ENCODE measurements at places on chromosomes 11 and 22.

DNA sequence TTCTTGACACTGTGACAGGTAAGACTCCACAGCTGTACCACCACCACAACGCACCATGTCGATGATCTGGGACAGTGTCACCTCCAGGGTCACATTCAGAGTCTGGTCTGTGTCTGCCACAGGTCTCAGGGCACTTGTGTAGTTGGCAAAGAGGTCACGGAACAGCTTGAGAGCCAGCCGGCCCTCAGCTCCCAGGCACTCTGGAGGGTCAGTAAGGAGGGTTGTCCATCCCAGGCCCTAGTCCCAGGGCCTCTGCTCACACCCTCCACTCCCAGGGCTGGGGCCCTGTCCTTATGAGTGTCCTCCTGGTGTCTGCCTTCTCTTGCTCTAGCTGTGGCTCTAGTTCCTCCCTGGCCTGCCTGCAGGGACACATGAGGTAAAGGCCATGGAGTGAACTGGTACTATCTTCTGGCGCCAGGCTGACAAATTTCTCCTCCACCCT, 1.4 kb downstream of the CHRNA10 start:
- DNase-seq: no peak

DNA sequence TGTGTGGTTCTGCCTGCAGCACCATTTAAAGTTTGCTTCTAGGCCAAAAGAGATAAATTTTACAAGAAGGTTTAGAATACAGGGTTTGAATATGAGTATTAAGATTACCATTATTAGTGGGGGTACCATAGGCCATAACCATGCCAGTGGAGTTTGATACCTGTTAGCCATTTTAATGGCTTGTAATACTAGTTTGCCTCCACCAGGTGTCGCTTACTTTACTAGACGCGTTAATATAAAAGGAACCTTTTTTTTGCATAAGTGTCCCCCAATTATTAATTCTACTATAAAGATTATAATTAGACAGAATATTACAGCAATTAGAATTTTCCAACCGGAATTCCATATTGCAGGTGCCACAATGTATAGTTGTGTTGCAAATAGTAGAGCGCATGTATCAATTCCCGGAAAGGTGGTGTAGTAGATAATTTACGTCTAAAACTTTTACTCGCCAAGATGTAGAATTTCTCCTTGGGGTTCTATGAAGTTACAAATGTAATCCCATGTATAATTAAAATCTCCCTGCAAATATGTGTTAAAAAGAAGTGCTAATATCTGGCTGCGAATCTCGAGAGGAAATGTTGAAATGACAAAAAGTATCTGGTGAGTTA, 16.1 kb downstream of the MS4A6E start:
- no peak for DNase-seq

DNA sequence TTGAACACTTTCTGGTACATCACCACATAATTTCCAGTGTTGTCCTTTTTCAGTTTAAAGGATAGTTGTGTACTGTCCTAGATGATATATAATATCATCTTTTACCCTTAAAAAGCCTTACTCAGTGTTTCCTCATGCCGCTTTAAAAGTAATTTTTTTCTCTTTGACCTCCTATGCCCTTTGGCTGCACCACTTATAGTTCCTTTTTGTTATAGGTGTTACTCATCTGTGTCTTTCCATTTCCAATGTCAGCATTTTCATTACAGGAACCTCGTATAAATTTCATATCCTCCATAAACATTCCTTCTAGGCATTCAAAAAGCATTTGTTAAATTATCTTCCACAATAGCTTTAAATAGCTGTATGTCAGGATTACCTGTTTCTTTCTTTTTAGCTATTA, 40.8 kb downstream of the USP47 start:
- no peak for DNase-seq

- no peak for DNase-seq
These were observed 34.1 kb downstream of the ARAP1 start for GRCh38 chr11:72718101-72718501.

GRCh38 chr22:24474221-24474620, 20.9 kb upstream of the UPB1 start:
- DNase-seq: peak; percentile 97

DNA sequence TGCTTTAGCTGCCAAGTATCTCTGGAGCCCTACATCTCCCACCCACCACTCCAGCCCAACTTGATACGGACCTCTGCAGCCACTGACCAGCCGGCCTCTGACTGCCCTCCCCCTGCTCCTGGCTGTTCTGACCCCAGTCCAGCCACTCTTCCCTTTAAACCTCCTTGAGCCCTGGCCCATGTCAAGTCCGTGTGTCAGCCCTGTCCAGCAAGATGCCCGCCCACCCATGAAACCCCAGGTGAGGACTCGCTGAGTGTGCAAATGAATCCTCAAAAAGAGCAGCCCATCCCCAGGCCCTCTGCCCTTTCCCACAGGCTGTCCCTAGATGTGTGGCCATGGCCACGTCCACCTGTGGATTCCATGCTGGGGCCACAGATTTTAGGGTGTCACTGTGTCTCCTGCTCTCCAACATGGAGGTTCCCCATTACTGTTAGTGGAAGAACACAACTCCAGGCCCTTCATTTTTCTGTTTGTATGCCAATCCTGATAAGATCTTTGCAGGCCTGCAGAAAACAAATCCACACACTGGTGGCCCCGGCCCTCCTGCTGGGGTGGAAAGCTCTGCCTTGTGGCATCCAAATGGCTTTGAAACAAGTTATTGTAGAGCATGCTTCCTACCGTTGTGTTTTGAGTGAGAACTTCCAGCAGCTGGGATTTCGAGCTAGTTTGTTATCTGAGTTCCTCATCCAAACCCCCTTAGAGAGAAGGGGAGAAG, 22.7 kb upstream of the ADORA2A start:
- no peak for DNase-seq

DNA sequence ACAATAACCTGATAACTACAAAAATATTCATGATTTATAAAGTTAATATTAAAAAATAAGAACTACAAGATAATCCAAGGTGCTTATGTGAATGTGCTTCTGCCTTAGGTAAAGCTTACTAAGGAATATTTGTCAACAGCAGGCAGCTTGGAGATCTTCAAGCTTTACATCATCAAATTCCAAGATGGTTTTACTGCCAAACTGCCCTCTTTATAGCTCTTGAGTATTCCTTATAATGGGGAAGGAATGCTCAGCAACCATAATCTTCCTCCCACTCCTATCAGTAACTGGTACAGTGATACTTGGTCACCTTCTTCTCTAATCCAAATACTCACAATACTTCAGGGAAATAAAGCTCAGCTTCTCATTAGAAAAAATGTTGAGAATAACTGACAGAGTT, 30.1 kb downstream of the SBF2 start:
- peak; percentile 83 for DNase-seq

GRCh38 chr11:42249401-42249800, 789.9 kb upstream of the LRRC4C start:
- peak; percentile 34 for DNase-seq

- peak; percentile 84 for DNase-seq
These were observed 79.1 kb upstream of the KCNQ1OT1 start for GRCh38 chr11:2778630-2779498.

Measured in EH (cell line).